ENCODE measurements at places on chromosomes 1 and 21. TPM values are rescaled to one million over a fixed set of nuclear protein-coding genes. Genes with fewer than 3 reads are reported as not detected.

Gene BRINP2
- 0.42 TPM for total RNA-seq

Gene FMO4
- 3.2 TPM for total RNA-seq

Gene GIPC2
- total RNA-seq = 8.7 TPM

Gene BLACAT1
- not detected for total RNA-seq

Gene SUCO
- 22.4 TPM for total RNA-seq

Gene S100A14
- 1.0 TPM for total RNA-seq

Gene OR6K3
- not detected for total RNA-seq

Gene APCS
- not detected for total RNA-seq

DNA sequence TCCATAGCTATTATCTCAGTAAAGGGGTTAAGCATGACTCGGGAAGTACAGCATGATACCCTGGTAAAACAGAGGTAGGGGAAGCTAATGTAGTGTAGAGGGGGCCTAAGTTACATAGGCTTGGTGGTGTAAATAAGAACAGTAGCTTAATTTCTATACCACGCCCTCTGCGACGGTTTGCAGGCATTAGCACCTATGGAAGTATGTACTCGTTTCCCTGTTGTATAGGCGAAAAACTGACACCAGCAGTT is 470 bp upstream of the NAXE start:
- no peak for DNase-seq

DNA sequence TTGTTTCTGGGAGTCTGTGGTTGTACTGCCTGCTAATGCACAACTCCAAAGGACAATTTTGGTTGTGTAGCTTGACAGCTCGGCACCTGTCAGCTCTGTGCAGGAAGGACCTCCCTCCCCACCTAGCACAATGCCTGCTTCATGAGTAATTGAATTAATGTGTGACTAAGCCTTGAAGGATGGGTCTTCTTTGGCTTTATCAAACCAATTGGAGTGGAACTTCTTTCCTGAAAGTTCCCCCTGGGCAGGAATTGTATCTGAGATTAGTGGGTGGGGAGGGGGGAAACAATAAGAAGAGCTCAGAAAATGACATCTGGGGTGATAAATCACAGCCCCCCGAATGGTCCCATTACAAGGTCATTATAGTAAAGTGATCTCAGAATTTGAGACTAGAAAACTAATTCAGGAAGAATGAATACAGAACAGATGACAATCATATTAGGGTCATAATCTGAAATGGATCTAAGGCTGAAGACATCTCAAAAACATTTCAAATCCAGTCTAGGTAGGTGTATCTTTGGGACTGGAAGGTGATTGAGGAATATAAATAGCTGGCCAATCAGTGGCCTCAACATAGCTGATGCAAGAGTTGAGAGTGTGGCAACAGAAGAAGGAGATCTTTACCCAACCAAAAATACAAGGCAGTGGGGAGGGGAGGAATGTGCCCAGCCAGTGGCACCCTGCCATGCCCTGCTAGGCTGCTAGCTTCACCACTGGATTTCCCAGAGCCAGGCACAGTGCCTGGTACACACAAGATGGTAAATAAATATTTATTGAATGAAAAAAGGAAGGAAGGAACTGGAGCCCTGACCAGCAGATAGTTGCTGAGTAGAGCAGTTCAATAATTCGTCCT is 10.1 kb upstream of the SESN2 start:
- DNase-seq = no peak

DNA sequence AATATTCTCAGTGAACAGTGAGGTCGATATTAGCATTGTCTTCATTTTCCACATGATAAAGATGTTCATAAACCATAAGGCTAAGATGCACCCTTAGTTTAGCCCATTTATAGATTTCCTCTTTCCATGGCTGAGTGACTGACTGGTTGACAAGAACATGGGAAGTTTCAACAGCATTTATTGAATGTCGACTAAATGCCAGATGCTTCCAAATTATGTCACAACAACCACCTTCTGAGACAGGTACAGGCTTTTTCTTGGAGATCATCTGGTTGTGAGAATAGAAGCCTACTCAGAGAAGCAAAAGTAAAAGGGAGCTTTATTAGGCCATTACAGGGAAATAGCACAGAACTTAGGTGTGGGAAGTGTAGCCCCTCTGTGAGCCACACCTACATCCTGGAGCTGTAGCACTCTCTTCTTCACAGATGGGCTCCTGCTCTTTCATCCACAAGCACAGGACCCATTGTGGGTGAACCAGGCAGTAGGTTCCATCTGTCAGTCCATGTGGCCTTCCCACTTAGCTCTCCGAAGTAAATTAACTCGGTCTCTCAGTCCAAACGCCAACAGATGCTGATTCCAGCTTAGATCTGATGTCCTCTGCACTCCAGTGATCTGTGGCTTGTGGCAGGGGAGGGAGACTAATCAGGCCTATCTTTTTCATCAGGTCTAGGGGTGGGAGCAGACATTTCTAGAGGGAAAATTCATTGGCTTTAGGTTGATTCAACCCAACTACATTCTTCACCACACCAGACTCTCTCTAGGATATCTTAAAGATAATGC is 14.3 kb downstream of the ATP2B4 start:
- no peak for DNase-seq

DNA sequence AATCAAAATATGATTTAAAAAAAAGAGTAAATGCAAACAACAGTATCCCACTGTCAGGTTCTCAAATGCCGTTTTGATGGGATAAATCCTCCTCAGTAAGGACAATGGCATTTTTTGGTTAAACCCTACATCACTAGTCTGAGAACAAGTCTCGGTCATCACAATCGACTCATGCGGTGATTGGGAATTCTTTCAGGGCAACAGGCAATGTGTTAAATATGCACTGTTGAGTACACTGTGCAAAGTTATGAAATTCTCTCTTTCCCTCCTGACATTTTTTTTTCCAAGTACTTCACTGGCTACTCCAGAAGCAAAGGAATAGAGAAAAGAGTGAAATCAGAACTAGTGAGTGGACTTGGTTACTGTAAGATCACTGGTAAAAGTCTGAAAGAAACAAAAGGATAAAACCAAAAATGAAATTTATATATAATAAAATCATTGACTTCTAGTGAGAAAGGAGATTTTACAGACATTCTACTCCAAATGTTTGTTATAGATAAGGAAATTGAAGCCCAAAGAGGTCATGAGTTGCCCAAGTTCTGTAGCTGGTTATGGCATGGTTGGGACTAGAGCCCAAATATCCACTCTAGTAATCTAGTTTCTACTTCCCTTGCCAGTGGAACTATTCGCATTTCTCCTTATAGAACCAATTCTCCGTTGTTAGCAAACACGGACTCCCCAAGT is 111.3 kb downstream of the TGFBR3 start:
- DNase-seq = no peak

DNA sequence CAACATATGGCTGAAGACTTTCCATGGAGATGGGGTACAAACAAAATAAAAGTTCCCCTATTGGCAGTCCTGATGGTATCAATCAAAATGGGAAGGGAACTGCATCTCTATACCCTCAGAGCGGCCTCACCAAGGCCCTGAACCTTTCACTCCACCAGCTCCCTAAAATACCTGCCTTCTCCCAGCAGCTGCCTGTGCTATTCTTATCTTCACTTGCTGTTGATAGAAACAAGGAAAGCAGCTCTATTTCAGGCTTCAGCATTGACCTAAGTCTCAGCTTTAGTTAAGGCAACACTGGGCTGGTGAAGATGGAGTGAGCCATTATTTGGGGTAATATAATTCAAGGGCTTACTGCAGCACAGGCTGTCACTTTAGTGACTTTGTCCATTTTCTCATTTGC is 21.7 kb upstream of the PIGC start:
- no peak for DNase-seq
